ENCODE measurements at places on chromosomes 2 and 18.

GRCh38 chr18:23938901-23939341 lies 75.6 kb upstream of the TTC39C start:
- no peak for DNase-seq

DNA sequence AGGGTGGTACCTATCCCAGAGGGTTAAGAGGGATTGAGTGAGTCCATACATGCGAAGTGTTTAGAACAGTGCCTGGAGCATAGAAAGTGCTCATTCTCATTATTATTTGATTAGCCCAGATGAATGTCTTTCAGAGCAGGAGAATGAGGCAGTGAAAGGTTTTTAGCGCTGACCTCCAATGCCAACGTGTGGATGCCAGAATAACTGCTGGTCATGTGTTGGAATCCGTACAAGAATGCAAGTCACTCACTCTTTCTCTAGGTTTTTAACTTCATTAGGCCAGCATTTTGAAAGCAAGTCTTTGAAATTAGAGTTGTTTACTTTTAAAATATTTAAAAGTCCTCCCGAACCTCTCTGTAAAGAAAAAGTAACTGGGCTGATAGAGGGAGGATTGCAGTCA lies 374.2 kb downstream of the EN1 start:
- no peak for DNase-seq

- DNase-seq = no peak
Measured at GRCh38 chr2:20355131-20355530, 4.5 kb upstream of the PUM2 start.

DNA sequence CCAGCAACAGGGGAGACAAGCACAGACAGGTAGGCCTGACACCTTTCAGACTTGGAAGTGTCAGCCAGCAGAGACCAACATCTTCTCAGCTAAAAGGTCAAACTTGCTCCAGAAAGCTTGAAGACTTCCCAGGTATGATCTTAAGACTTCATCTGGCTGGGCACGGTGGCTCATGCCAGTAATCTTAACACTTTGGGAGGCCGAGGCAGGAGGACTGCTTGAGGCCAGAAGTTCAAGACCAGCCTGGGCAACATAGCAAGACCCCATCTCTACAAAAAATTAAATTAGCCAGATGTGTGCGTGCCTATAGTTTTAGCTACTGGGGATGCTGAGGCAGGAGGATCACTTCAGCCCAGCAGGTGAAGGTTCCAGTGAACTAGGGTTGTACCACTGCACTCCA lies 39.0 kb upstream of the SPRED2 start:
- DNase-seq = no peak

GRCh38 chr2:20666304-20667150 lies at the start of gene GDF7:
TSS of gene GDF7 (plus strand) at chr2:20667144. CDS start at chr2:20667240, 96 bp downstream.
- DNase-seq = no peak

DNA sequence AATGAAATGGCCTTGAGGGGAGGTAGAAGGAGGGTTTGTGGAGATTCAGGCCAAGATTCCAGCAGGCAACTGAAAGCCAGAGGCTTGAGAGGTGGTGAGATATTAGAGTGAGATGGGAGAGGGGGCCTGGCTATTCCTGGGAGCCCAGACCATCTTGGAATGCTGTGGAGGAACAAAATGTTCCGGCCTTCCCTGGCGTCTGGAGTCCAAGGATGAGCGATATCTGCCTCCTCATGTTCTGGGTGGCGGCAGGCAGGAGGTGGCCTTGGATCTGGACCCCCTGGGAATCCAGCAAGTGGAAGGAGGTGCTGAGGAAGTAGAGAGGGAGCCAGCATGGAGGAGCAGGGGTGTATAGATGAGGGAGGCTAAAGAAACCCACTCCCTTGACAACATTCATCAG lies 335.9 kb downstream of the CYP26B1 start:
- no peak for DNase-seq

DNA sequence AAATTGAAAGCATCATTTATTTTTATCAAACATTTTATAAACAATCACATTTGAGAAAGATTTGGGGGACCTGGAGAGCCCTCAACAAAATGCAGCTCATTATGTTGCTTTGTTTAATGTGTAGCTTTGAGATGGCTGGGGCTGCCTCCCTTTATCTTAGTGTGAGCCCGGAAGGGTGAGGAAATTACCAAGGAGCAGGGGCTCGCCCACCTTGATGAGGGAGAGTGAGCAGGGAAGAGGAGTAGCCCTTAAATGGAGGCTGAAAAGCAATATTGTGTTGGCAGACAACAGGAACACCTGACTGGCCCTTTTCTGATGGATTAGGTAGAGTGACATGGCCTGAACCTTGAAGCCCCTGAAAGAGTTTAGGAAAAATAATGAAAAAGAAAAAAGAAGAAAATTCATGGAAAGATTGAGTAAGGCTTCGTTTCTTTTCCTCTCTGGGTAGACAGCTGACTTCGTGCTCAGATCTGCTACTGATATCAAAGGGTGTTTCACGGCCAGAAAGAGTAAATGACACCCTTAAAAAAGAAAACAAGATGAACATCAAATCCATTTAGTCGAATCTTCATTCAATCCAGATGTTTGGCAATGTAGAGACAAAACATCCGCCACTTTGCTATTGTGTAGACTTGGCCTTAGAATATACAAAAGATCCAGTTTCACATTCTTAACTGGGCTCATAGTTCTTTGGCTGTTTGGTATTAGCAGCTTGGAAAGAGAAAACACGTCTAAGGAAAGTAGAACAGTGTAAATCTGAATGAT lies 206.5 kb upstream of the TCF4 start:
- no peak for DNase-seq

DNA sequence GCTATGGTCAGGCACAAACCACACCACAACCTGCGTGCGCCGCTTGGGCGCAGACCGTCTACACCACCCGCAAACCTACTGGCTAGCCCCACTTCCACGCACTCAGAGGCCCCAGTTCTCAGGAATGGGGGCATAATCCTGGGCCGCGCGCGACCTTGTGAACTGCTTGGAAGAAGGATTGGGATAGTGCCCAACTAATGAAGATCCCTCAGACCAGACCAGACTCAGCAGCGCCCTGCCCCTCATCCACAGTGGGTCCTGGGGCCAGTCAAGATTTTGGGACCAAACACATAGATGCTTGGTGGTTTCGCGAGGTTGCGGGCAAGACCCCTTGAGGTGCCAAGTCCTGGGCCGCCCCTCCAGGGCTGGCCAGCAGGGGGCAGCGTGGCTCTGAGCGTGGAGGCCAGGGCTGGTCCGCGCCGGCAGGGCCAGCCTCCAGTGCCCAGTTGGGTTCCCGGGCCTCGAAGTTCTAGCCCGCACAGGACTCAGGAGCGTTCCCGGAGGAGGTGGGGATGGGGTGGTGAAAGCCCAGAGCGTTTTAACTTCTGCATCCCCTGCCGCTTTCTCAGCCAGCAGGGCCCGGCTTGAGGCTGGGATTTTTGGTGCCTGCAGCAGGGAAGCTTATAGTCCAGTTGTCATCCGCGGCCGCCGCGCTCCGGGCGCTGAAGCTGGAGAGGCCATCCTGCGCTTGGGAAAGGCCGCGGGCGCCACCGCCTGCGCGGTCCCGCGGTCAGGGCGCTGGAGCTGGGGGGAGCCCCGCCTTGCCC lies 8.3 kb downstream of the OSR1 start:
- DNase-seq = no peak

GRCh38 chr2:26735097-26735496 lies 29.0 kb upstream of the SLC35F6 start:
- DNase-seq = no peak

DNA sequence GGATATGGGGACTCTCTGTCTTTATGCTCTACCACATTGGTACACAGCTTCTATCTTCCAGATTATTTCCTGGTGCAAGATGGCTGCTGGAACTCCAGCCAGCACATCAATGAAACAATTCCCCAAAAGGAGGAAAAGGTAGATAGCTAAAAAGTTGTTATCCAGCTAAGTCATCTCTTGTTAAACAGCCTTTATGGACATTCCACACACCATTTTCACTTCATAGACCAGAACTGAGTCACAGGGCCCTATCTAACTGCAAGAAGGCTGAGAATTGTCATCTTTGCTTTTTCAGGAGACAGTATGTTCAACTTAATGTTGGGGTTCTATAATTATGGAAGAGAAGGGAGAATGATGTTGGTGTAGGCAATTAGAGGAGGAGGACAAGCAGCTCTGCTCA lies 133.3 kb upstream of the NOSTRIN start:
- DNase-seq = no peak

GRCh38 chr18:75261430-75262223 lies 51.0 kb downstream of the TSHZ1 start:
- DNase-seq = no peak

GRCh38 chr2:207215308-207215707 lies 49.6 kb upstream of the KLF7 start:
- DNase-seq = no peak
